ENCODE measurements at places on chromosomes 1 and 21.
A peak's percentile ranks its signal among the peaks of the same experiment; 100 is the strongest.

GRCh38 chr1:70627910-70628309 lies 216.8 kb downstream of the CTH start:
- no peak for DNase-seq

DNA sequence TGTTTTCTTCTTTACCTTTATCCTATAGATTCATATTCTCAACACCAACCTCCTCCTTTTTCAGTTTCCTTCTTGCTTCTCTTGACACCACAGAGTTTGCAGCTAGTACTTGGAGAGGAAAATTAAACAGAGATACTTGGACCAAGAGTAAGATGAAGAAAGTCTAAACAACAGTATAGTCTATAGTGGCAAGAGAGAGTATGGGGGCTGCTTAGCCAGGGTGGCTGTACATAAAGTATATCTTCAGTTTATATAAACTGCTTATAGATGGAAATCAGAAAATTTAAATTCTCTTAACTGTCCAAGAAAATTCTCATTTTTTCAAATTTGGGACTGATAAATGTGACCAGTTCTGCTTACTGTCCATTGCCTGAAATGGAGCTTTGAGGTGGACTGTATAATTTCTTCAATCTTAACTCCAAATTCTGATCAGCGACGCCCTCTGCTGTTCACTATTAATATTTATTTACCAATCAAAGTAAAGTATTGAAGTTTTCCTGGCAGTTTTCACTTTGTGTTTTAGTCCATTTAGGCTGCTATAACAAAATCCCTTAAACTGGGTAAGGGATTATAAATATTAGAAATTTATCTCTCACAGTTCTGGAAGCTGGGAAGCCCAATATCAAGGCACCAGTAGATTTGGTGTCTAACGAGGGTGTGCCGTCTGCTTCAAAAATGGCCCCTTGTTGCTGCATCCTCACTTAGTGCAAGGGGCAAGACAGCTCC lies 14.8 kb upstream of the METTL18 start:
- DNase-seq, result no peak

- no peak for DNase-seq
Observed at GRCh38 chr1:26719205-26719604, 23.4 kb downstream of the ARID1A start.

- DNase-seq, result no peak
Observed at GRCh38 chr1:30190511-30191153, 532.8 kb downstream of the MATN1 start.

DNA sequence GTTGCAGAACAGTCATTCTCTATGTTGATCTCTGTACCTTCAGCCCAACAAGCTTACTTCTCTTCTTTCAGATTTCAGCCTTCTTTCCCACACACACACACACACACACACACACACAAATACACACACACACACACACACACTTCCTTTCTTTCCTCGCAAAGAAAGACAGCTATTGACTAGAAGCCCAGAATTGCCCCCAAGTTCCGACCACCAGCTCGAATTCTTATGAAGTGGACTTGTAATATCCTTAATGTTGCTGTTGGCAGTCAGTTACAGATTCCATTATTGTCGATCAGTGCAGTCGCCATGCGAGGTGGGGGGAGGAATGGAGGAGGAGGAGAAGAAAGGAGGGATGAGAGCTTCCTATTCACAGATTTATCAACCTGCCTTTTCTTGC lies 125.5 kb downstream of the CLEC20A start:
- no peak for DNase-seq

DNA sequence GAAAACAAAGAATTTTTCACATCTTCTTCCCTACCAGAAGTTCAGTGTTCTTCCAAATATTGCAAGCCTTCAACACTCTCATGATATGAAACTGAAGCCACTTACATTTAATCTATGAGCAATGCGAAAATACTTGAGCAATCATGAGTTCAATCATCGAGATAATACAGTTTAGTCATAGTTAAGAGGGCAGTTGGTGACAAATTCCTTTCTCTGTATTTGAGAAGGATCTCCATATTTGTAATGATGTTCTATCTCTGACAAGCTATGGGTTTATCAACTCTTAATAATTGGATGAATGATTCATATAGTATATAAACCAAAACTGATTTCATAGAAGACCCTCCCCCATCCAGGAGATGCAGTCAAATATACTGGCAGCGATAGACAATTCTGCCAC lies 29.7 kb upstream of the PYHIN1 start:
- DNase-seq, result no peak

DNA sequence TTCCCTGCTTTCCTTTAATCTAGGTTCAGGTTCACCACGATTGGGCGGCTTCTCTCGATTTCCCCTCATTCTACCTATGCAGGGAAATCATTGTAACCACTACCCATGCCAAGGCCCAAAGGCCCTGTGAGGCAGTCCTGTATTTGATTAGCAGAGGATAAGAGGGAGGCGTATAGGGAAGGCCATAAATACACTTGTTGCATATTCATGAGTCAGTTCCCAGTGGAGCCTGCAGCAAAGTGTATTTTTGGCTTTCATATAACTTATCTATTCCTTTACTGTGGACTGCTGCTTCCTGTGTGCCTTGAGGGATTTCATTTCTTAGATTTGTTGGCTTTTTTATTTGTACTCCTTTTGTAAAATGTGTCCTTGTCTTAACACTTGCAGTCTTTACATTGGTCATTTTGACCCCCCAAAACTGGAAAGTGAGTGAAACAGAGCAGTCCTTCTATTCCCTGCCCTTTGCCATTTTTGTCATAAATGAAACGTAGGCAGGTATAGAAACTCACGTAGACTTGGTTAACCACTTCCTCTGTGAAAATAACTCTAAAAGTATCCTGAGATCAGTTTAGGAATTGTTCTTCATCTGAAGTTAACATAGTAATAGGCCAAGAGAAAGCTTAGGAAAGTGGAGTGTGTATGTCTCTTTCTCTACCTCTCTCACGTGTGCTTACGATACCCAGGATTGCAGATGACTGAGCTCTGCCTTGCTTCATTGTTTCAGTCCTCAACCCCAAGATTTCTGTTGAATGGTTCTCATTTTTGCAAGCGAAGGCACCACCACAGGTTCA lies 19.6 kb upstream of the KCNQ4 start:
- DNase-seq, result no peak

- no peak for DNase-seq
Observed at GRCh38 chr1:227880342-227880924, 65.0 kb downstream of the PRSS38 start.

- no peak for DNase-seq
Observed at GRCh38 chr1:191405417-191405816, 752.8 kb upstream of the RGS18 start.

GRCh38 chr1:35506960-35507912 lies 50.0 kb downstream of the KIAA0319L start:
- DNase-seq, result no peak

DNA sequence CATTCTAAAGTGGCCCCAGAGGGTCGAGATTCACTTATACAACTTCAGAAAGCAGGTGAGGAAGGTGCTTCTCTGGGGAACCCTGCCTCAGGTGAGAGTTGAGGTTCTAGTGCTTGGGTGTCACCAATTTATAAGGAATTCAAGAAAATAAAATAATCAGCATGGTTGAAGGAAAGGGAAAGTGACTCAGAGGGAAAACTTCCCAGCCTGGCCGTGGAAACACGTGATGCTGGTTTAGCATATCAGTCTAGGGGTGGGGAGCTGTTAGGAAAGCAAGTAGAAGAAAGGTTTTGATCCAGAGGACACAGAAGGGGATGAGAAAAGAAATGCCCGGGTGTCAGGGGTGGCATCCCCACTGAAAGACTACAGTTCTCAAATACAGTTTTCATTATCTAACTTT lies 37.7 kb upstream of the TMEM125 start:
- no peak for DNase-seq

DNA sequence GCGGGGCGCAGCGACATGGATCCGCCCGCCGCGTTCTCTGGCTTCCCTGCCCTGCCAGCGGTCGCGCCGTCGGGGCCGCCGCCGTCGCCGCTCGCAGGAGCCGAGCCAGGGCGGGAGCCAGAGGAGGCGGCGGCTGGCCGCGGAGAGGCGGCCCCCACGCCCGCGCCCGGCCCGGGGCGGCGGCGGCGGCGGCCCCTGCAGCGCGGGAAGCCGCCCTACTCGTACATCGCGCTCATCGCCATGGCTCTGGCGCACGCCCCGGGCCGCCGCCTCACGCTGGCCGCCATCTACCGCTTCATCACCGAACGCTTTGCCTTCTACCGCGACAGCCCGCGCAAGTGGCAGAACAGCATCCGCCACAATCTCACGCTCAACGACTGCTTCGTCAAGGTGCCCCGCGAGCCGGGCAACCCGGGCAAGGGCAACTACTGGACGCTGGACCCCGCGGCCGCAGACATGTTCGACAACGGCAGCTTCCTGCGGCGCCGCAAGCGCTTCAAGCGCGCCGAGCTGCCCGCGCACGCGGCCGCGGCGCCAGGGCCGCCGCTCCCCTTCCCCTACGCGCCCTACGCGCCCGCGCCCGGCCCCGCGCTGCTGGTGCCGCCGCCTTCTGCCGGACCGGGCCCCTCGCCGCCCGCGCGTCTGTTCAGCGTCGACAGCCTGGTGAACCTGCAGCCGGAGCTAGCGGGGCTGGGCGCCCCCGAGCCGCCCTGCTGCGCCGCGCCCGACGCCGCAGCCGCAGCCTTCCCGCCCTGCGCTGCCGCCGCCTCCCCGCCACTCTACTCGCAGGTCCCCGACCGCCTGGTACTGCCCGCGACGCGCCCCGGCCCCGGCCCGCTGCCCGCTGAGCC lies 459 bp downstream of the FOXE3 start:
- DNase-seq, result no peak

DNA sequence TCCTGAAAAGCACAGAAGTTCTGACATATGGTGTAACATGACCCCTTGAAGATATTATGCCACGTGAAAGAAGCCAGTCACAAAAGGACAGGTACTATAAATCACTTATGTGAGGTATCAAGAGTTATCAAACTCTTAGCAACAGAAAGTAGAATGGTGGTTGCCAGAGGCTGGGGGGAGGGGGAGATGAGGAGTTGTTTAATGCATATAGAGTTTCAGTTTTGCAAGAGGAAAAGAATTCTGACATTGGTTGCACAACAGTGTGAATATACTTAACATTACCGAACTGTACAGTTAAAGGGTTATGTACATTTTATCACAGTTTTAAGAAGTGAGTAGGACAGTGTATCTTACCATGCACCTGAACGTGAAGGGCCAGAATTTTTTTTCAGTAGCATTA lies 80.0 kb downstream of the USP25 start:
- DNase-seq, result no peak

- no peak for DNase-seq
Observed at GRCh38 chr1:13679651-13680050, 20.3 kb upstream of the PRDM2 start.

DNA sequence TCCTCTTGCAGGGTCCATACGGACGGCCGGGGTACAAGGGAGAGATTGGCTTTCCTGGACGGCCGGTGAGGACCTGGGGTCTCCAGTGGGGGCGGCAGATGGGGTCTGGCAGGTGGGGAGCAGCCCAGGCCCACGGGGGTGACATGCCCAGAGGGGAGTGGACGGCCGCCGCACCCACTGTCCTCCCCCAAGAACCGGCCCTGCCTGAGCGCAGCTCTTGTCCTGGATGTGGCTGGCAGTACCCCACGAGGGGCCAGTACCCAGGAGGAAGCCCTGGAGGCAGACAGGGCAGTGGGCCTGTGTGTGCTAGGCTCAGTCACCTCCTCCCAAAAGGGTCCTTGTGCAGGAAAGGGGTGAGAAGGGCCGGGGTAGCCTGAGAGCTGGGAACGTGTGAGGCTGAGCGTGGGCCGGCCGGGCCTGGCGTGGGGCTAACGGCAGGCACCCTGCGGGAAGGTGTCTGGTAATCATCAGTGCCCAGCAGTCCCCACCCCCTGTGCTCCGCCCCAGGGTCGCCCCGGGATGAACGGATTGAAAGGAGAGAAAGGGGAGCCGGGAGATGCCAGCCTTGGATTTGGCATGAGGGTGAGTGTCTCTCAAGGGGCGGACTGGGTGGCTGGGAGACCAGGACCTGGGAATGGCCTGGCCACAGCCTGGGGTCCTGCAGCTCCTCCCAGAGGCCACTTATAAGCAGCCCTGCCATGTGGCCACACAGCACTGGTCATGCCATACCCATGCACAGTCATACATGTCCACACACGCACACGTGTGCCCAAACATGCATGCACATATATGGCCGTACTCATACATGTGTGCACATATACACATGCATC lies 47.2 kb downstream of the SLC19A1 start:
- DNase-seq, result no peak

DNA sequence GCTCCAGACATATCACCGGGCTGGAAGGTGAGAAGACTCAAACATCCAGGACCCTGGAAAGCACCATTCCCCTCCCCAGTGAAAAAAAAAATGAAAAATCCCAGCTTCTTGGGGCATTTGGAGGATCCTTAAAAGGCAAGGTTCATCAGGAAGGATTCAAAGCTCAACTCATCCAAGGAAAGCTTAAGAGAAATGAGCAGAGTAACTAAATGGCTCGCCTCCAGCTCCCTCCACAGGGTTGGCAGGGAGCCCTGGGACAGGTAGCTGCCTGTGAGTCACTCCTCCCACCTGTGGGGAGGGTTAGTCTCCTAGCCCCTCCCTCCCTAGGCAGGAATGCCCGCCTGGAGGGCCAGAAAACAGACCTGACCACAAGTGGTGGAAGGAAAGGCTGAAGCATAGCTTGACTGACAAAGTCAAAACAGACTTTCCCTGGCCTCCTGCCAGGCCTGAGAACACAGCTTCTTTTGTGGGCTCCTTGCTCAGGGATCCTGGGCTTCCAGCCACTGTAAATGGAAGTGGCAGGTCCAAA lies 712 bp upstream of the LAMB3 start:
- peak; percentile 79 for DNase-seq
